ENCODE measurements at places on chromosomes 1 and 21.

GRCh38 chr1:65952696-65953095 is 160.0 kb downstream of the PDE4B start:
- DNase-seq, result no peak

GRCh38 chr1:23278717-23279116 is 61.4 kb upstream of the HTR1D start:
- no peak for DNase-seq

- DNase-seq, result no peak
Measured at GRCh38 chr1:78143152-78143551, 97.4 kb downstream of the GIPC2 start.

GRCh38 chr1:113508364-113509164 is 118.2 kb downstream of the MAGI3 start:
- DNase-seq, result no peak

GRCh38 chr1:111275780-111276433 is 14.7 kb upstream of the CHIA start:
- DNase-seq, result no peak

DNA sequence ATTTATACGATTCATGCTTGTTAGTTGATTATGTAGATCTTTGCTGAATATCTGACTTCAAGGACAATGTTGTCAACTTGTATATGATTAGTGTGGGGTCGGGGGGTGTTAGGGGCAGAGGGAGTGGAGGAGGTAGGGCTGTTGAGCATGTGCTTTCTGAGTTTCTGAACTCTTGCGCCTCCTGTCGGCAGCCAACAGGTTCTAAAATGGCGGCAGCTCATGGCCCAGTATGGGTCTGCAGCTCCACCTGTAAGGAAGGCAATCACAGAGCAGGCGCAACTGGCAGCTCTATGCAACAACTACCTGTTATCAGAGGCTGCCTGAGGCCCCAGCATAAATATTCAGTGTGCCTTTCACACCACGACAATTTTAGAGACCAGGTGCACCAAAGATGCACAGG is 205.8 kb upstream of the PLXNA2 start:
- DNase-seq, result no peak

DNA sequence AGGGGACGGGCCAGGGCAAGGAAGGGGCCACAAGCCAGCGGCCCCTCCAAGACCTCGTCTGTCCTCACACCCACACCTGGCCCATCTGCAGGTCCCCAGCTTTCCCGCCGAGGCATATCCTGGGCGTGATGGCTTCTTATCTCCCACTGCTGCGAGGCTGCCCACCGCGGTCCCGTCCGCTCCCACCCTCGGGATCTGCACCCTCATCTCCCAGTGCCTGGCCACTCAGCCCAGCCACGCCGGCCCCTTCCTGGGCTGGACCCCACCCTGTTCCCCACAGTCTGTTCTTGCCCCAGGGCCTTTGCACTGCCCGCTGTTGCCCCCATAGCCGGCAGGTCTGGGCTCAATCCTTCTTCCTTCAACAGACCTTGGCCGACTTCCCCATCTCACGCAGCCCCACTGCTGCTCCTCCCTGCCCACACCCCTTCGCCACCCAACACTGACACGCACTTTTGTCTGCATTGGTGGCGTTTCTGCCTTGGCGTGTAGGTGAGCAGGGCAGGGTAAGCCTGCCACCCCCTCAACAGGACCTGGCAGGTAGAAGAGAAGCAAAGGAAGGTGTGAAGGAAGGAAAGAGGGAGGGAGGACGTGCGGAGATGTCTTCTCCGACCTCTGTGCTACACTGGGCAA is 4.4 kb upstream of the TTC34 start:
- no peak for DNase-seq

- no peak for DNase-seq
Measured at GRCh38 chr1:173545688-173546087, 57.2 kb downstream of the SLC9C2 start.

- DNase-seq, result no peak
Measured at GRCh38 chr1:221511797-221512196, 230.1 kb downstream of the DUSP10 start.

GRCh38 chr1:84571150-84571535 is 3.1 kb downstream of the CTBS start:
- DNase-seq, result no peak

DNA sequence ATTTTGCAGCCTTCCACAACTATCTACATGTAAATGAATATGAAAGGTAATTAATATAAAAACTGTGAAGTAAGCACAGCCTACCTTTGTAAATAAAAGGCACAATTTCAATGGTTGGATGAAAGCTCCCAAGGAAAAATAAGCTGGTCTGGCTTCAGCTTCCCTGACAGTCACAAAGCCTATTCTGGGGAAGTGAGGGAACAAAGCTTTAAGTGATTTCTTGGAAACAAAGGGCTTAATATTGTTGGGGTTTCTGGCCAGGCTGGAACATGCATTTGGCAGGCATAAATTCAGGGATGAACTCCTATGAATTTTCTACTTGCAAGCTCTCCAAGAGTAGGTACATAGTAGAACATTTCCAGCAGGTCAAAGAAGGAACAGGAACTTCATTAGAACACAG is 17.3 kb downstream of the BCAS2 start:
- DNase-seq, result no peak

DNA sequence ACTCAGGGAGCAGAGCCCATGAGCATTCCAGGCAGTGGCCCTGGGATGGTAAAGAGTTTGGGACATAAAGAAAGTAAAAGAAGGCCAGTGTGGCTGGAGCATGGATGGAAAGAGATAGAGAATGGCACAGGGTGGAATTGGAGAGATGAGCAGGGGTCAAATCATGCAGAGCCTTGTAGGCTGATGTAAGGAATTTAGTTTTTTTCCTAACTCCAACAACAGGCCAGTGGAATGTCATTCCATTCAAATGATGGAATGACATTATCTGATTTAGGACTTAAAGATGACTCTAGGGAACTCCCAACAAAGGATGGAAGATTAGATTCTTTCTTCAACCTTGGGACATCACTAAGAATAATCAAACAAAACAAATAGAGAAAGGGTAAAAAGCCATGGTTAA is 12.8 kb upstream of the S100A2 start:
- DNase-seq, result no peak

- no peak for DNase-seq
Measured at GRCh38 chr1:160357286-160358002, 9.4 kb upstream of the NHLH1 start.

DNA sequence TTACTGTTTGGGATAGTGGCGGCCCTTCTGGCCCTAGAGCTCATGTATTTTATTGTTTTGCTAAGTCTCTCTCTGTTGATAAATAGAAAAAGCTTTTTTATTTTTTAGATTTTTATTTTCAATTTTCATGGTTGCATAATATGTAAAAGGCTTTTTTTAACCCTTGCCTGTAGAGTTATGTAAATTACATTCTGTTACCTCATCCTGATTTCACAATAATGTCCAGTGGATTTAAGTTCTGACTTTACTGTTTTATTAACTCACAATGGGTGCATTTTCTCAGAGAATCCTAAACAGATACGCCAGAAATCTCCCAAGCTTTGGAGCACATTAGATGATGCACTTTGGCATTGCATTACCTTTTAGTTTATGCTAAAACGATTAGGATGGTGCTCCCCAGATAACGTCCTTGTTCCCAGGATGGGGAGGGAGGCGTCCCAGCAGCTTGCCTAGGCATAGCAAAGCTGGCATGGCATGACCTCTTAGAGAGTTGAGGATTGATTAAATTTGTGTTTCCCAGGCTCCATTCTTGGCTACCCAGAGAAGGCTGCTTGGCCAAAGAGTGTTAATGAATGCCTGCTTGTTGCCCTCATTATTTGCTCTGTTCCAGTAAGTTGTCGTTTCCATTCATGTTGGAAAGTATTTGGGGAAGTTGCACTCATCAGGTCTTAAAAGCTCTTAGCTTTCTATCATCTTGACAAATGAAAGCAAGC is 17.1 kb downstream of the UTP25 start:
- no peak for DNase-seq

DNA sequence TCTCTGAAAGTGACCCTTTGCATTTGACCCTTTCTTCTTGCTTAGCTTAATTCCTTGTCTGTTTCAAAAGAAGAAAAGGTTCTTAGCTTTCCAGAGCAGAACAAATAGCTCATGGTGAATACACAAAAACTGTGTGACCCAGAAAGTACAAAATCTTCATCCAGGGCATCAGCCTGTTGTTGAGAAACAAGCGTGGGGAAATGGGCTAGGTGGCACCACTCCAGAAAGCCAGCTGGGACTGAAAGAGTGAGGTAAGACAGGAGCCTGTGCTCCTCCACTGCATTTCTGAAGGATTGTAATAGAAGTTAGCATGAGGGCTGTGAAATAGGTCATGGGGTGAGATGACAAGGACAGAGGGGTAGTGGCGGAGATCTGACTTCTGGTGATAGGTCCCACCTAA is 45.8 kb downstream of the CYP2J2 start:
- no peak for DNase-seq

GRCh38 chr1:201544710-201545109 is 5.8 kb downstream of the NAV1 start:
- DNase-seq, result no peak

DNA sequence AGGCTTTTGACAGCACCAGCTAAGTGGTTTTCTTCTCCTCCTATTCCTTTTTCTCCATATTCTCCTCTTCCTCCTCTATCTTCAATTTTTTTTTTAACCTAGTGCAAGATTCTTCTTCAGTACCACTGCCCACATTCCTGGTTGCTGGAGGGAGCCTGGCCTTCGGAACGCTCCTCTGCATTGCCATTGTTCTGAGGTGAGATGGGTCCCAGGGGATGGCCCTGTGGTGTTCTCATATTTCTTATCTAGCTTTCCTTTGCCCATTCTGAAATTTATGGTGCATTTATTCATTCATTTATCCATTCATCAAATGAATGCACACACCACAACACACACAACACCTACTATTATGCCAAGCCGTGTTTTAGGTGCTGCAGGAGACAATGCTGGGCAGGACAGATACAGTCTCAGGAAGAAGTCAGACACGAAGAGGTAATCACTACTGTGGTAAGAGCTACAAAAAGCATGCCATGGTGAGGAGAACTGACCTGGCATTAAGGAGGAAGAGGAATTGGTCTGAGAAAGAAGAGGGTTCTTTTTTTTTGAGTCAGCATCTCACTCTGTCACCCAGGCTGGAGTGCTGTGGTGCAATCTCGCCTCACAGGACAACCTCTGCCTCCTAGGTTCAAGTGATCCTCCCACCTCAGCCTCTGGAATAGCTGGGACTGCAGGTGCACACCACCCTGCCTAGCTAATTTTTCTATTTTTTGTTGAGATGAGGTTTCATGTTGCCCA is 47.5 kb upstream of the TDRD10 start:
- no peak for DNase-seq

All from skin of body (tissue), 3 donors.